Panc1 (cell line): ENCODE measurements at places on chromosomes 7 and 10.
A peak's percentile ranks its signal among the peaks of the same experiment; 100 is the strongest.

DNA sequence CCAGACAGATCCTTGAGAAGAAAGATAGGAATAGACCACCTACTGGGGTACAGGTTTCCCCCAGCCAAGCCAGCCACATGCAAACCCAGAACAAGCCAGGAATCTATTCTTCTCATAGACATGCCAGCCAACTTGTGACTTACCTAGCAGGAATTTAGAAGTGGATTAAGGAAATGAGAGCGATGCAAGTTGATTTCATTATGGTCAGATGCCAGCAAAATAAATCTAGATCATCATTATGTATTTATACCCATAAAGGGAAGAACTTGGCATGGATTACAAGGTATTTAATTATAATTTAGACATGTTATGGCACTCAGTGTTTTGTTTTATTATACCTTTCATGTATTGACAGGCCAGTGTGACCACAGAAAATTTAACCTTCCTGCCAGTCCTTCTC lies 32.8 kb downstream of the SLC35G1 start:
- DNase-seq: no peak

GRCh38 chr10:60237977-60238758 lies 151.5 kb downstream of the ANK3 start:
- peak; percentile 15 for DNase-seq

- DNase-seq: peak; percentile 25
Observed at GRCh38 chr10:6669269-6669859, 89.3 kb upstream of the PRKCQ start.

GRCh38 chr10:49512121-49512809 lies 26.7 kb downstream of the ERCC6 start:
- peak; percentile 24 for DNase-seq

GRCh38 chr10:5576780-5577624 lies 52.2 kb downstream of the CALML3 start:
- DNase-seq: no peak
